Activated T-helper 17 cell treated with anti-CD3 and anti-CD28 coated beads, Interleukin-2, amount 50 U/mL, for 72 hours (primary cell): ENCODE measurements at places on chromosomes 5 and 9. TPM values are rescaled to one million over a fixed set of nuclear protein-coding genes. Genes with fewer than 3 reads are reported as not detected.

GRCh38 chr5:140794595-140795258, at the start of gene PCDHA2:
TSS of gene PCDHA2 (plus strand) at chr5:140794852.
- ATAC-seq = no peak

DNA sequence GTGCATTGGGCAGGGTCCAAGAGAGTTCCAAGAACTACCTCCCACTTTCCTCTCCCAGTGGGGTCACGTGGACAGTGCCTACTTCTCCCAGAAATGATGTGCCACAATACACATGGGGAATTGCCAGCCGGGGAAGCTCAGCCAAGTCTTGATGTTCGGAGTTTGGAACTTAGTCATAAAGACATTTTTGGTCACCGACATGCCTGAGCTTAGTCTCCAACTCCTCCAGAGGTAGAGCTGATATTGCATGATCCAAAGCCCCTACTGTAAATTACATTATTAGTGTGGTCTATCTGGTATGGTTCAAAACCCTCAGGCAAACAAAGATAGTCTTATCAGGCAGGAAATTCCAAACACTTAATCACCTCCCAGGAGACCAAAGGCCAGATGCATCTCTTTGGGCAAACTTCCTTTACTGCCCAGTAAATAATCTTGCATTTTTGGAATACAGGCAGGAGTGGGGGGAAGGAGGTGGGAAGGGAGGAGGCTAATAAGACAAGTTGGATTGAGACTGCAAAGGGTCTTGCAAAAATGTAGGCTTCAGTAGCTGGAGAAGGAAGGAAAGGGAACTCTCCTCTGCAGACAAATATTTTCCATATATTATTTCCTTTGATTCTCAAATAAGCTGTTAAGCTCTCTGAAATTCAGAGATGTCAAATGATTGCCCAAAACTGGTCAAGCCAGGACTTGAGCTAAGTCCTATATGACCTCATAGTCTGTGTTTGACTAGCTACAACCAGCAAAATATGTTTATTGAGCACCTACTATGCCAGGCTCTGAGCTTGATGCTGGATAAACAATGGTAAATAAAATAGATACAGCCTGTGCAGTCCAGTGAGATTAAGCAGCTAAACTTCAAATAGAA, 99.4 kb downstream of the DRD1 start:
- ATAC-seq = no peak

GRCh38 chr5:1762121-1762882, 37.3 kb downstream of the MRPL36 start:
- no peak for ATAC-seq

DNA sequence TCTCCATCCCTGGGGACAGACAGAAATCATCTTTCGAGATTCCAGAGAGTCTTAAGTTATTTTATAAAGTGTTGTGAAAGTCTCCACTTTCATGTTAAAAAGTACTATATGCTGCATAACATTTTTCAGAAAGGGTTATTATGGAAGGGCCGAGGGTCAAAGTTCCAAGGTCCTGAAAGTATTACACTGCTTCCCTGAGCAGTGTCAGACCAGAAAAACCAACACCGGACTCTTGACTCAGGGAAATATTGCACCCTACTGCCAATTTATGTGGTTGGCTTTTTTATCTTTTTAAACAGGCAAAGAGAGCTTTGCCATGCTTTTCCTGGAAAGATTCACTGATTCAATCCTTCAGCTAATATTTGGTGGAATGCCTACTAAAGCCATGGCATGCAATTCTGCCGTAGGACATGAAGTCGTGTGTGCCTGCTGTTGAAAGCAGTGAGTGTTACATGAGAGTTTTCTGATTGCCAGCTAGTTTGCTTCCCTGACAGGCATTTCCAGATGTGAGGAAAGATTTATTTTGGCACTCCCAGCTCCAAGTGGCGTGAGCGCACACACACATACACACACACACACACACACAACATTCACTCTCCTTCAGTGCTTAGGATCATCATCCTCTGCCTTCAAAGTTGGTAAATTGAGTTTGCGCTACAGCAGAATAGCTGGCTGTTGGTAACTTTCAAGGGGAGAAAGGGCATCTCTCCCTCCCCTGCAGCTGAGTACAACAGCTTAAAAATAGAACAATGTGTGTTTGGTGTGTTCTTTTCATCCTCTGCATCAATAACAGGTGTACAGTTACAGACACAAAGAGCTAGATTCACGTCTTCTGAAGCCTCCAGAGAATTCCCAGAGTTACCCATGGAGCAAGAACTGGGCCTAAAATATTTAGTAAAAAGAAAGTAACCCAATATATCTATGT, 45.6 kb downstream of the SLC1A3 start:
- no peak for ATAC-seq

DNA sequence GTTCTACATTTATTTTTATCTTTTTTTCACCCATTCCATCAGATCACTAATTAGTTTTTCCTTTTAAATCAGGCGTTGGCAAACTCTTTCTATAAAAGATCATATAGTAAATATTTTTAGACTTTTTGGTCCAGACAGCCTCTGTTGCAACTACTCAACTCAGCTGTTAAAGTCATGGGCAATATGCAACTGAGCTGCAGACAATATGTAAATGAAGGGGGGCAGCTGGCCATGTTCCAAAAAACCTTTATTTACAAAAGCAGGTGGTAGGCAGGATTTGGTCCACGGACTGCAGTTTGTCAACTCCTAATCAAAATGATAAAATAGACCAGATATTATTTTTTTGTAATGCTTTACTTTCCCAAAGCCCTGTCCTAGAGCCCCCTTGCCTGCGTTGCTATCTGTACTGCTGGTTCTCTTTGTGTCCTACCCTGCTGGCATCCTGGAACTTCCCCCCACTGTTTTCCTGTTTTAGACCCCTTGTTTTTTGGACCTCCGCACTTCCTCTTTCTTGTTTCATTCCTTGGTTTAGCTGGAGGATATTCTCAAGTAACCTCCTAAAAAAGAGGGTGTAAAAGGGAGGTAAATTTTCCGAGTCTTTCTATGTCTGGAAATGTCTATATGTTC, 24.7 kb upstream of the TNFSF8 start:
- no peak for ATAC-seq

DNA sequence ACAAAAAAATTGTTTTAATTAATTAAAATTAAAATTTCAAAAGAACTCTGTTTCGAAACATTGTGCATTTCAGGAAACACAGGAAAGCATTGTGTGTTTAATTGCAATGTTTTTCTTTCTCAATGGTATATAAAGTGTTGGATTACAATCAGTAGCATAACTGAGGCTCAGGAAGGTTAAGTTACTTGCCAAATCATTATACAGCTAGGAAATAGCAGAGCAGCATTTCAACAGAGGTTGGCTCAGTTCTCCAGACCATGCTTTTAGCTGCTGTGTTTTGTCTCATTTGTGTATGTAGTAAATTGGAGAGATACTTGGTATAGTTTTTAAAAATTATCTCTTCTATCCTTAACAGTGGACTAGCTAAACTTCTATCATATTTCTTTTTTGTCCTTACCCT, 30.0 kb upstream of the CAMLG start:
- ATAC-seq = no peak

DNA sequence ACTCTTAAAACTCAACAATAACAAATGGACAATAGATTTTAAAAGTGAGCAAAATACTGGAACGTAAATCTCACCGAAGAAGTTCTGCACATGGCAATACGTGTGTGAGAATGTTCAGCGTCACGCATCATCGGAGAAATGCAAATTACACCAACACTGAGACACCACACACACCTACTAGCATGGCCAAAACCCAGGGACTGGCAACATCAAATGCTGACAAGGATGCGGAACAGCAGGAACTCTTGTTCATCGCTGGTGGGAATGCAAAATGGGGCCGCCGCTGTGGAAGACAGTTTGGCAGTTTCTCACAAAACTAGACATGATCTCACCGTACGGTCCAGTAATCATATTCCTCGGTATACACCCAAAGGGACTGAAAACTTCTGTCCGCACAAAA, 21.6 kb upstream of the CLPTM1L start:
- no peak for ATAC-seq

- ATAC-seq = no peak
These were observed 38.5 kb downstream of the CERT1 start for GRCh38 chr5:75472973-75473372.

GRCh38 chr5:40734986-40735385, 20.8 kb downstream of the TTC33 start:
- peak; percentile 25 for ATAC-seq

GRCh38 chr9:14315875-14316601, 2.1 kb upstream of the NFIB start:
- no peak for ATAC-seq

DNA sequence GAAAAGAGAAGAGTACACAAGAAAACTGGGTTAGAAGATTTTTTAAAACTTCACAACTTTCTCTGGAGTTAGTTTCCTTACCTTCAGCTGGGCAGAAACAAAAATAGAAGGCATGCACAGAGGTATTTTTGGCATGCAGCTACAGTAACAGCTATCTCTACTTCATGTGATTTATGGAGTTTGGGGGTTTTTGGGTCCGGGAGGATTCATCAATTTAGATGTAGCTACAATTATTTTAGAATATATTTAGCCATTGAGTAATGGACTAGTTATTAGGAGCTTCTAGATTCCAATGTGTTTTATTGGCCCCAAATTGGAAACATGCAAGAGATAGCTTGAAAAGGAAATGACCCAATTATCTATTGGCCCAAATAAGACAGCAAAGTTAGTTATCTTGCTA, 91.6 kb upstream of the TNFAIP8 start:
- ATAC-seq = no peak

- no peak for ATAC-seq
These were observed 307.9 kb downstream of the FBXL7 start for GRCh38 chr5:15807871-15808270.

DNA sequence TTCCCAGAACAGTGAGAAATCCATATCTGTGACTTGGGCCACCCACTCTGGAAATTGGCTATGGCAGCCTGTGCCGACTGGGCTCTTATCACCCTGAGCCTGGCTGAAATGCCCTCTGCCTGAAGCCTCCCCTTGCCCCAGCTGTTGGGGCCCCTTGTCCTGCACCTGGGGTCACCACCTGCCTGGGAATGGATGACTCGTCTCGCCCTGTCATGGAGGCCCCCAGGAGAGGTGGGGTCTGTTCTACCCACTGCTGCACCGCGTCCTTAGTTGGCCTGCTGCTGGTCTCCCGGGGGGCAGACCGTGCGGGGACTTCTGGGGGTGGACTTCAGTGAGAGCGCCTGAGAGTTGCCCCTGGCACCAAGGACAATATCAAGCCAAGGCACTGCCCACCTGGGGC, 46.6 kb upstream of the COL5A1 start:
- no peak for ATAC-seq

DNA sequence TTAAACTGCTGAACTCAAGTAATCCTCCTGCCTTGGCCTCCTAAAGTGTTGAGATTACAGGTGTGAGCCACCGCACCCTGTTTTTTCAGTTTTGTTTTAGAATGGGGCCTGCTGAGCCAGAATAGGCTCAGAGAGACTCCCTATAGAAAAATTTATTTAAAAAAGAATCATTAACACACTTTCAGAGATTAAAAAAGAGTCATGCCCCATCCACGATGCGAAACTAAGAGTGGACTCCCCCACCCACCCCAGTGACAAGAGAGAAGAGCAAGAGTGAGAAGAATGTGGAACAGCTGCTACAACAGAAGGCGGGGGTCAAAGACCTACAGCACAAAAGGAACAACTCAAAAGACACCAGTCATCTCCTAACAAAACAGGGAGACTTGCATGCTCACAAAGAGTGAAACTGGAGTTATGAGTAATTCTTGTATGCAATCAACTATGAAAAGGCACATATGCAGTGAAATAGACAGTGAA, 47.2 kb downstream of the GLDC start:
- ATAC-seq = peak; percentile 97

GRCh38 chr5:80931411-80931810, 28.8 kb upstream of the RASGRF2 start:
- ATAC-seq = no peak

DNA sequence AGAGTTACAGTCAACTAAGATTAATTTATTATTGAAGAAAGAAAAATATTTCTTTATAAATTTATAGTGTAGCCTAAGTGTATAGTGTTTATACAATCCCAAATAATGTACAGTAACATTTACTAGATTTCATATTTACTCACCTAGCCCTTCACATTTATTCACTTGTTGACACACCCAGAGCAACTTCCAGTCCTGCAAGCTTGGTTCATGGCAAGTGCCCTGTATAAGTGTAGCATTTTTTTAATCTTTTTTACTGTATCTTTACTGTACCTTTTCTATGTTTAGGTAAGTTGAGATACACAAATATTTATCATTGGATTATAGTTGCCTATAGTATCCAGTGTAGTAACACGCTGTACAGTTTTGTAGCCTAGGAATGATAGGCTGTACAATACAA, 119.9 kb downstream of the SPATA31D1 start:
- ATAC-seq = no peak

DNA sequence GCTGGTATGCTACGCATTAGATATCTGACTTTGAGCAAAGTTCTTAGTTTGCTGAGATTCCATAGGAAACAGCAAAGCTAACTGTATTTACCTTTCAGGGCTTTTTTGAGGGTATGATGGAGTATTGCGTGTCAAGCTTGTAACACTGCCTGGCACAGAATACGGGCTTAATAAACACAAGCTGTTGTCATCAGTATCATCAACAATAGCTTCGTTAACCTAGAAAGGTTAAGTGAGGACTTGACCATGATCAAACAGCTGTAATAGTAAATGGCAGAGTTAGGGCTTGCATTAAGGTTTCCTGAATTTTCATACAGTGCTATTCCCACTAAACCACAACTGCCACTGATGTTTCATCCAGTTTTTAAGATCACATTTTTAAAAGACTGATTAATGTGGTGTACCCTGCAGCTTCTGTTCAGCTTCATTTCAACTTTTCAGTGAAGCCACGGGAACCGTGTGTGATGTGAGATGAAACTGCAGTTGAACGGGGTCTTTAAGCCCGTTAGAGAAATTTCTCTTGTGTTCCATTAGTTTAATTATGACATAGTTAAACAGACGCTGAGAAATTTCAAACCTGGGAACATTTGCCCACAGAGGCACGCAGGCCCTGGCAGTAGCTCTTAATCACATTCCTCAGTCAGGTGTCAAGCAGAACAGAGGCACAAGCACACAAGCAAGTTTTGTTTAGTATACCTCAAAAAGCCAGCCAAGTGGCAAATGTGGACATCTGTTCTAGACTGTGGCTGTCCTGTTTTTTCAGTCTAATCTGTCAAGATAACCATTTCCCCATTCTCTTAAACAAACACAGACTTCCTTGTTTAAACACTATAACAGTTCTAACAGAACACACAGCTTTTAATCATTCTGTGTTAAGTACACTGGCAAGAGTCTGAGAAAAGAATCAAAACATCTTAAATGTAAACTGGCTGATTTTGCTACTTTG, 147.1 kb downstream of the ZNF608 start:
- ATAC-seq = no peak

- ATAC-seq = no peak
These were observed 16.9 kb downstream of the FREM1 start for GRCh38 chr9:14893280-14893679.

DNA sequence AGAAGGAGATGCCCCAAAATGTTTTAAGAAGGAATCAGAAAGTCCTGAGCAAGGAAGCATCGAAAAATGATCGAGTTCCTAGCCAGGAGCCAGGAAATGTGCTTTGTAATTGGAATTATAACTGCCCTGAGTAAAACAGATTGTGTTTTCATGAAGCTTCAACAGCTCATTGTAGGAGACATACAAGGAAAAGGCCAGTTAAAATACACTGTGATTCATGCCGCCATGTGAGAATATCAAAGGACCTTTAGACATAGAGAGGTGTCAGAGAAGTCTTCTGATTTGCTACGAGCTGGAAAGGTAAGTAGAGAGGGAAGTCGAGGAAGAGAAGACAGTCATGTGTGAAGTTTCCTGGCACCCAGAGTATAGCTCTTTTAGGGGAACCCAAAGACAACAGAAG, 60.9 kb downstream of the NR3C1 start:
- ATAC-seq = no peak

Gene TMOD1
- total RNA-seq = 2.5 TPM

Gene FOXD4L6
- total RNA-seq = not detected

Gene ARHGEF39
- total RNA-seq = 16.1 TPM
